Stimulated activated CD4-positive, alpha-beta T cell treated with anti-CD3 and anti-CD28 coated beads, Interleukin-1b, Interleukin-23, amount 100 ng/mL, for 1 hour (primary cell): ENCODE measurements at places on chromosomes 11 and 22.
A peak's percentile ranks its signal among the peaks of the same experiment; 100 is the strongest.

- no peak for DNase-seq
These were observed 77.5 kb downstream of the PPFIBP2 start for GRCh38 chr11:7591107-7591894.

- DNase-seq = no peak
These were observed 22.6 kb upstream of the NCR3LG1 start for GRCh38 chr11:17328871-17329494.

GRCh38 chr11:118930094-118930712 is 4.5 kb upstream of the BCL9L start:
- peak; percentile 82 for DNase-seq

- DNase-seq = no peak
These were observed 362.0 kb downstream of the TBC1D22A start for GRCh38 chr22:47124451-47124881.

DNA sequence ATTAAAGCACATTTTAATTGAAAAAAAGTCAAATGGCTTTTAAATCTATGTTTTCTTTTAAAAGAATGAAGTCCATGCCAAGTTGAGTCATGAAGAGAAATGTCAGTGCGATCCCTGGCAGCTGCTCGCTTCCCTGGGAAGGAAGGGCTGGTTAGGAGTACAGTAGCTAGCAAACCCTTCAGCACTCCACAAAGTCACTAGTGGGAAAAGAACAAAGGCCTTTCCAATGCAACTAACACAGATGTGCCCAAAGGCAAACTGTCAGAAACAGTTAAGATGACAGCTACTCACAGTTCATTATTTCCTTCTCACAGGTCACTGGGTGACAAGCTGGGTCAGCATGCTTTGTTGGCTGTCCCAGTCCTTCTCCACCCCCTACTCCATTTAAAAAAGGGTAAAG is 308.7 kb downstream of the DCDC1 start:
- DNase-seq = no peak

DNA sequence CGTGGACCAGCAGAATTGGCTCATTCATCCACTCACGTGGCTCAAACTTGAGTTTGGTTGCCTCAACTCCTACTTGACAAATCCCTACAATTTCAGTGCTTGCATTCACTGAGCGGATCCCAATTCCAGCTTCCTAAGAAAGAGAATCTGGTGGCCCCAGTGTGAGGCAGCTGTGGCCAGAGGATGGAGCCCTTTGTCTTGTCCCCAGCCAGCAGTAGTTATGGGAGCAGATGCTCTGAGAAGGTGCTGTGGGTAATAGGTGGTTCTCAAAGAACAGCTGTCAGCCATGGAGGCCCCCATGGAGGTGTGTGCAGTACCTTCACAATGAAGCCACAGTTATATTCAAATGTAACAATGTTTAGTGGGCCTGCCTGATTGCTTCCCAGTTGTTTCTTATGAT is 39.3 kb downstream of the KREMEN1 start:
- DNase-seq = no peak

GRCh38 chr22:29060251-29060869 is 1.3 kb downstream of the C22orf31 start:
- DNase-seq = no peak

GRCh38 chr11:1668911-1669473 is 28.0 kb upstream of the KRTAP5-6 start:
- DNase-seq = no peak

DNA sequence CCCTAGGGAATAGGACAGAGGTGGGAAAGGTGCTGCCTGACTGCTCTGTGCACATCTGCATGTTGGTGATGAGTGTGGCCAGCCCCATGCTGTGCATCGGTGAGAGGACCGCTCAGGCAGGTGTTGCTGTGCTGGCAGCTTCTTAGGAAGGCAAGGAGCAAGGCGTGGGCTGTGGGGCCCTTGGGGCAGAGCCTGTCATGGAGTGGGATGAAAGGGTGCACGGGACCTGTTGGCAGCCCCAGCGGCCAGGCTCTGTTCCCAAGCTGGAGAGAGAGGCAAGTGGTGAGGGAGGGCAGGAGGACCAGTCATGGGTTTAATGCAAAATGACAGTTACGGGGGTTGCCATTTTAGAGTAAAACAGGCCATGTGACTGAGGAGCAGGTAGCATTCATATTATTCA is 78.3 kb downstream of the ZBTB16 start:
- no peak for DNase-seq

GRCh38 chr11:36326524-36327419 is 30.7 kb downstream of the PRR5L start:
- no peak for DNase-seq

DNA sequence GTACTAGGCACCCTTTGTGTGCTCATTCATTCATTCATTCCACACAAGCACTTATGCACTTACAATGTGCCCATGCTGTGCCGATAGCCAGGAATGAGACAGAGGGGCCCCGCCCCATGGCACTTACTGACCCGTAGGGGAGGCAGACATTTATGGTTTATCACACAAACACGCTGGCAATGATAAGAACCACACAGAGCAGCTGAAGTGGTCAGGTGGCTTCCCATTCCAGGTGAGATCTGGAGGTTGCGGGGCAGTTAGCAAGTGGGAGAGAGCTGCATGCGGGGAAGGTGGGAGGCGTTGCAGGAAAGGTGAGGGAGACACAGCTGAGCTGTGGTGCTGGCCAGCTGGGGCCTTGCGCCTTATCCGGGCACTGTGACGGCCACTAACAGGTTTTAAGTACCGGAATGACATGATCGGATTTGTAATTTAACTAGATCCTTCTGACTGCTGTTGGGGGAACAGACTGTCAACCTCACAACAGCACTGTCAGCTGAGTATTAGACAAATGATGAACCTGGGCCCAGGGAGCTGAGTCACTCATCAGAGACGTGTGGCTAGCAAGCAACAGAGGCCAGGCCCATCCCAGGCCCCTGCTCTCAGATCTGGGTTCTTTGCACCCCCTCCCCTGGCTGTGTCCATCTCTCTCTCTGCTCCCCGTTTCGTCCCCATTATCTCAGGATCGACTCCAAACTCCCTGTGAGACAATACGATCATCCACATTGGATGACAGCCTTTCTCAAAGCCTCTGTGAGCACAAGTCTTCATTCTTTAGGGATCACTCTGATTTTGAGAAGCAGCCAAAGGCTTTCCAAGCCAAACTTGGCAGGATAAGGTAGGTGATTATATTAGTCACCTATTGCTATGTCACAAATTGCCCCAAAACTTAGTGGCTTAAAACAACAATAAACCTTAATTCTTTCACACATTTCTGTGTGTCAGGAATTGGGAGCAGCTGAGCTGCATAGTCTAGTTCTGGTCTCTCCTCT is 28.4 kb downstream of the RASD2 start:
- DNase-seq = no peak

DNA sequence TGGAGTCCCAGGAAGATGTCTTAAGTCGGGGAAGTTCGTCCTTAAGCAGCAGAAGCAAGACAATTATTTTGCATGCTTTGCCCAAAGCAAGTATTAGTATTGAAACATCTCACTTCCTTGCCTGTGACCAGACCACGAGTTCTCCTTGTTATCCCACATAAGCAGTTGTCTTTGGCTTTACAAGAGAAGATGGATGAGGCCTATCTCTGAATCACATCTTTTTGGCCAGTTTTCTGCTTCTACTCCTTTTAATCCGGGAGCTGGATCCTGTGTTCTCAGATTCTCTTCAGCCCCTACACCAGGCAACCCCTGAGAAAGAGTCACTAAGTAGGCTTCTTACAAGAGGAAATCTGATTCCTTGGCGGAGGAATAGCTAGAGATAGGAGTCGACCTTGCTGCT is 2.1 kb downstream of the SYT9 start:
- DNase-seq = no peak

DNA sequence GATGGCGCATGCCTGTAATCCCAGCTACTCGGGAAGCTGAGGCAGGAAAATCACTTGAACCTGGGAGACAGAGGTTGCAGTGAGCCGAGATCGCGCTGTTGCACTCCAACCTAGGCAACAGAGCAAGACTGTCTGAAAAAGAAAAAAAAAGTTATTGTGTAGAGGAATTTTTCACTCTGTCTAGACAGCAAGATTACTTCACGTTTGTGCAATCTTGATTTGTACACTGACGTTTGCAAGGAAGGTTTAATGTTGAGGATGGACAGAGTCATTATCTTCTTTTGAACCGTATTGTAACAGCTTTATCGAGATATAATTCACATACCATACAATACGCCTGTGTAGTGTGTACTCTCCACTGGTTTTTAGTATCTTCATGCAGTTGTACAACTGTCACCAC is 3.7 kb downstream of the CTTN start:
- DNase-seq = no peak

DNA sequence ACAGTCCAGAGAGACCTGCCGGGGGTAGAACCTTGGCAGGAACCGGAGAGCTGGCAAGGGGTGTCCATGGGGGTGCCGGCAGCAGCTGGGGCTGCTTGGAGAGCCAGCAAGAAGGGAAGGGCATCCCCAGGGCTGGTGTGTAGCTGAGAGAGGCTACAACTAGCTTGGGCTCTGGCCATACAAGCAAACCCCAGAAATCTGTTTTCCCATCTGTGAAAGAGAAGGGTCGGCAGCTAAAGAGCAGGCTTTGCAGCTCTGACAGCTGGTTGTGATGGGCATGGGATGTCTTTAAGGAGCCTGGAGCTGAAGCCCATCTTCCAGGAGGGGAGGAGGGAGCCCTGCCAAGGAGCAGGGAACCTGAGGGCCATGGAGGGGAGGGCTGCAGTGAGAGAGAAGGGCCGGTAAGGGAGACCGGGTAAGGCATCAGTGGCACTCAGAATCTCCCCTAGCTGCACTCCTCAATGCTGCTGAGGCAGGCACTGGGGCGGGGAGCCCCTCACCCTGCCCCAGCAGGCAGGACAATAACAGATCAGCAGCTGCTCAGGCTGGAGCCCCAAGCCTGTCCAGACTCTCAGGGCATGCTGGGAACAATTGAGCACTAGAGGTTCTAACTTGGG is 3.9 kb downstream of the CHST1 start:
- no peak for DNase-seq

GRCh38 chr22:32534252-32535235 is 59.9 kb downstream of the FBXO7 start:
- no peak for DNase-seq

DNA sequence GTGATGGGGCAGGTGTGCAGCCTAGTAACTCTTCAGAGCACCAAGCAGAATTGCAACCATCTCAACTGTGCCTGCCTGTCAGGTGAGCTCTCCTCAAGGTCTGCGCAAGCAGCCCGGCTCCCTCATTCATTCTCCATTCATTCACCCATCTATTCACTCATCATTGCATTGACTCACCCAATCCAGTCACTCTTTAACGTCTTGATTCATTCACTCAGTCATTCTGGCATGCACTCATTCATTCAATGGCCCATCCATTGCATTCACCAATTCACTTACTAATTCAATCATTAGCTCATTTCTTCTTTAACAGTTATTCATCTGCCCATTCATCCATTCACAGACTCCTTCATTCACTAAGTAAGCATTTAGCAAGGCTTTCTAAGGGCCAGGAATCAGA is 111.8 kb downstream of the PDE2A start:
- DNase-seq = no peak

DNA sequence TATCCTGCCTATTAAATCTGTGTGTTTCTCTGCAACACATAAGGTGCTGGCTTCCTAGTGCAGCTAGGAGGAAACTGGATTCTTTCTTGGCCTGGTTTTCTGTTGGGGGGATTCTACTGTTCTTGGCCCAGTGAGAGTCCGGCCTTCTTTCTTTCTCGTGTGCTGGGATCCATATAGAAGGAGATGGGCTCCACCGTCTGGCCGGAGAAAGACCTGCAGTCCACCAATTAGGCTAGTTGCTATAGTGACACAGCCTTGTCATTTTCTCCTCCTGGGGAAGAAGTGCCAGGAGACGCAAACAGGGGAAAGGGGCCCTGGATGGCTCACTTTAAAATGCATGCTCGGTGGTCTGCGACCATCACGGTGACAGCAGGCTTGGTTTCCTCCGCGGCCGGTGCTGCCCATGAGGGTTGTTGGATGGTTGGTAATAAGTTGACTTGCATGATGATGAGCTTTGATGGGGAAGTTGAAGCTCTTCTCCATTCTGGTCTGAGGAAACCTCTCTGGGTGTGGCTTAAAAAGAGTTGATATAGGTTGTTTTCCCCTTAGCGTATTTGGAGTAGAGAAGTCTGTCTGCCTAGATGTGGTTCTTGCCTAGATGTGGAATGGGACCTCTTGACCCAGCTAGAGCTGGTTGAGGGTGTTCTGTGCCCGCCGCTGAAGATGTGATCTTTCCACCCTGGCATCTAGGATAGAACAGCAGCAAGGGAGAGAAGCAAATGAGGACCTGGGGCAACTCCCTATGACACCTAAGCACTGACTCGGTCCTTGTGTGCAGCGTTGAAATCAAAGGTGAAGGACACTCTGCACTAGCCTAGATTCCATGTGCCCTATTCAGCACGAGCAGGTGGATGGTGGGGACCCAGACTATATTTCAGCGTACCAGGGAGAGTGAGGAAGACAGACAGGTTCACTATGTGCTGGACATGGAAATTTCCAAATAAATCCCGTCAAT is 1335.0 kb downstream of the BRD1 start:
- no peak for DNase-seq

- DNase-seq = no peak
These were observed 36.1 kb upstream of the AMPD3 start for GRCh38 chr11:10418950-10419310.

DNA sequence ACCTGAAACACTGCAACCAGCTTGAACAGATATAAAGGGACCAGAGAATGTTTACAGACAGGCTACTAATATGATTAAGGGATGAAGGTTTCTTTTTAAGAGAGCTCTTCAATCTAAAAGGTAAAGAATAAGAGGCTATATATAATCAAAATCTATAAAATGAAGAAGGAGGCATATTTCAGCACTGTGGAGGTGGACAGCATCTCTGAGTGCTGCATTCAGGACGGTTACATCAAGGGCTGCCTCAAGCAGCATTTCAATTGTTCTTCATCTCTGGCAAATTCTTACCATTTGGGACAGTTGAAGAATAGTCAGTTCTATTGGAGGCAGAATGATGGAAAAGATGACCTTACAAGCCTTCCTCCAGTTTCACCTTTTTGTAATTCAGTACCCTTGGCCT is 139.6 kb upstream of the LMO1 start:
- no peak for DNase-seq

DNA sequence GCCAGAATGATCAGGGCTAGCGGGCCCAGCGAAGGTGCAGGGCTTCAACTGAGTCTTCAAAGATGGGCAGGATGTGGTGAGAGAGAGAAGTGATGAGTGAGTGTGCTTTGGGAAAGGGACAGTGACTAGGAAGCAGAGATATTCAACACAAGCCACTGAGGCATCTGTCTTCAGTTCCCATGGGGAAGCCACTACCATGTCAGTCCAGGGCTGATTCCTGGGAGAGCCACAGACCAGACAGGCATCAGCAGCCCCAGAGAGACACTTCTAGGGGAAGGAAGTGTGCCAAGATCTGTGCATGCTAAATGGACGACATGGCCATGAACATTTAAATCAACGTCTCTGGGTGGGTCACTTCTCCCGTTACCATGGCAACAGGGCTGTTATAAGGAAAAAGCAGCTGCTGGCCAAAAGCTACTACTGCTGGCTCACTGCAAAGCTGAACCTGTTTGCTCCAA is 28.5 kb downstream of the P4HA3 start:
- DNase-seq = no peak
